ENCODE measurements at places on chromosomes 4 and X. TPM values are rescaled to one million over a fixed set of nuclear protein-coding genes. Genes with fewer than 3 reads are reported as not detected.

Gene CFP
- 1.6 TPM for total RNA-seq

- no peak for DNase-seq
These were observed 164.3 kb upstream of the MAMLD1 start for GRCh38 chrX:150198776-150199175.

- no peak for DNase-seq
These were observed 32.3 kb upstream of the ASMTL start for GRCh38 chrX:1485033-1485432.

DNA sequence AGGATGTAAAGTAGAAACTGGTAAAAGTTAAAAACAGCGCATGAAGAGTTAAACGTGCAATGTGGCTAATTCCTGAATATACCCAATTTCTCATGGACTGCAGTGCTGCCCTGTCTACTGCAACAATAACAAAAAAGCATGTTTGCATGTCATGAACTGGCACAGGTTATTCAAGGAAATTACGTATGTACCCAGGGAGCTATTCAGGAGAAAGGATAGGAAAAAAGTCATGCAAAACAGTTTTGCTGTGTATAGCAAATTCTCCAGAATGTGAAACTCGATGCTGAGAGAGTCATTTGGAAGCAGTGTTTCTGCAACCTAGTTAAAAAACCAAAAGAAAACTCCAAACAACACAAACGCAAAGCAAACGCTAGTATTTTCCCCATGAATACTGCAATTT lies 381.5 kb upstream of the PRKX start:
- no peak for DNase-seq

Gene GPR173
- total RNA-seq: 13.0 TPM

Data from neural crest cell (in vitro differentiated cells).